ENCODE measurements at places on chromosomes 5 and 9.

- DNase-seq: no peak
These were observed 236.7 kb upstream of the CCNH start for GRCh38 chr5:87649455-87649854.

- DNase-seq: no peak
These were observed 382.2 kb upstream of the TLE4 start for GRCh38 chr9:79189511-79189924.

DNA sequence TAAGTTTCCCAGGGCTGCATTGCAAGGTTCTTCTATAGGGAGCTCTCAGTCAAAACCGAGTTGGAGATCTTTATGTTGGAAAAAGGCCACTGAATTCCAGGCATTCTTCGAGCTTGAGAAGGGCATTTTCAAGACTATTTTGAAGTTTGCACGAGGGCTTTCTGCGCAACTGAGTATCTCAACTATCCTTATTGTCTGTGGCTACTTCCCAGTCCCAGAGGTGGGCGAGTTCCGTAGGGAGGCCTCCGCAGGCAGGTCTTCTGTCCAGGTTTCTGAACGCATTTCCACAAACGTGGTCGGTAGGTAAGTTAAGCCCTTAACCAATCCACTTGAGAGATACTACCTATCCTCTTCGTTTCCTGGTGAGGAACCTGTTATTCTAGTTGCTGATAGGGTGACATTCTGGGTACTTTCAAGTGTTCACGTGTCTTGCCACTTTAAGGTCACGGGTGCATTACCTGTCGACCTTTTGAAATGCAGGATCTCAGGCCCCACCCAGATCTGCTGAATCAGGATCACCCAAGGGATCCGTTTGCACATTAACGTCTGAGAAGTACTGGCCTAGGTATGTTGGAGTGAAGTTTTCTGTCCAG, 51.4 kb upstream of the TJP2 start:
- peak; percentile 46 for DNase-seq

DNA sequence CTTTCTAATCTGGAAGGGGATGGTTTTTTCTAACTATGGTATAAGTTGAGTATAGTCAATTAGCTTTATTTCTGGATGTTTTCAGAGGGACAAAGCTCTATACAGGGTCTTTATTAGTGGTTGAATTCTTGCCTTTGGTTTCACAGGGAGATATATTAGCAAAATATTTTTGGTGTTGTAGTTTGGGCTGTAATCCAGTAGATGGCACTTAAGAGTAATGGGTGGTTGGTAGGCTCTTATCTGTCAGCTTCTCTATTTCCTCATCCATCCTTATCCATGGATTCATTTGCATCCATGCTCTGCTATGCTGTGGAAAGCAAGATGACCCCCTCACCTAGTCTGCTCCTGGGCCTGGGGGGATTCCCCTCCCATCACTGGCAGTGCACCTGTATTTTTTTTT, 363.6 kb upstream of the CYLC2 start:
- DNase-seq: peak; percentile 25

DNA sequence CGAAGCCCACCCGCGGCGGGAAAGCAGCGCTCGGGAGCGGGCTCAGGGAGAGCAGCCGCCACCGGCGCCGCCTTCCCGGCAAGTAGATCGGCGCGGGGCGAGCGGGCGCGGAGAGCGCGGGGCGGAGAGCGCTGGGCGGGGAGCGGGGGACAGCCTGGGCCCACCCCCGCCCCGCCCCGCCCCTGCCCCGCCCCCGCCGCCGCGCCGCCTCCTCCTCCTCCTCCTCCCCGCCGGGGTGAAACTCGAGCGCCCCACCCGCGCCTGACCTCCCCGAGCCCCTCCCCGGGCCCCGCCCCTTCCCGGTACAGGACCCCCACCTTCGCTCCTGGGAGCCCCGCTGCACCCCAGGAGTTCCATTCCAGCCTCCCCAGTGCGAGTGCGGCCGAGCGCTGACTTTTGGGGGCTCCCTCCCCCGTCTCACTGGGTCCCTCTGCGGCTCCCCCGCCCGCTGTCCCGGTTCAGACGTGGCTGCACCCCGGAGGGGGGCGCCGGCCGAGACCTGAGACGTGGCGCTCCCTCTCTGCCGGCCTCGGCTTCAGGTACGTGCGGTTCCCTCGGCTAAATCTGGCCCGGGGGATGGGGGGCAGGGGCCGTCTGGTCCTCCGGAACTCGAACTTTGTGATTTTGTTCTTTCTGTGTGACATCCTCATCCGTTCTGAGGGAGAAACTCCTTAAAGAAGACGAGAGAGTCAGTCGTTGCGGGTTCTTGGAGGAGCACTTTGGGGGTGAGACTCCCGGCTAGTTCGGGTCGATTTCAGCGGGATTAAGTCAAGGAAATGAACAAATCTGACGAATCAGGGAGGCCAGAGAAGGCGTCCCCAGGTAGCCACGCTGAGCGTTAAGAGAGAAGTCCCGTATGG, at the start of gene SEMA5A:
Gene SEMA5A, minus strand, starts transcription at position 84 of the 860 bp plus-strand sequence. CDS start 166,129 bp downstream, outside the sequence.
- peak; percentile 67 for DNase-seq

GRCh38 chr9:124363326-124364096, 51.7 kb downstream of the PSMB7 start:
- no peak for DNase-seq

DNA sequence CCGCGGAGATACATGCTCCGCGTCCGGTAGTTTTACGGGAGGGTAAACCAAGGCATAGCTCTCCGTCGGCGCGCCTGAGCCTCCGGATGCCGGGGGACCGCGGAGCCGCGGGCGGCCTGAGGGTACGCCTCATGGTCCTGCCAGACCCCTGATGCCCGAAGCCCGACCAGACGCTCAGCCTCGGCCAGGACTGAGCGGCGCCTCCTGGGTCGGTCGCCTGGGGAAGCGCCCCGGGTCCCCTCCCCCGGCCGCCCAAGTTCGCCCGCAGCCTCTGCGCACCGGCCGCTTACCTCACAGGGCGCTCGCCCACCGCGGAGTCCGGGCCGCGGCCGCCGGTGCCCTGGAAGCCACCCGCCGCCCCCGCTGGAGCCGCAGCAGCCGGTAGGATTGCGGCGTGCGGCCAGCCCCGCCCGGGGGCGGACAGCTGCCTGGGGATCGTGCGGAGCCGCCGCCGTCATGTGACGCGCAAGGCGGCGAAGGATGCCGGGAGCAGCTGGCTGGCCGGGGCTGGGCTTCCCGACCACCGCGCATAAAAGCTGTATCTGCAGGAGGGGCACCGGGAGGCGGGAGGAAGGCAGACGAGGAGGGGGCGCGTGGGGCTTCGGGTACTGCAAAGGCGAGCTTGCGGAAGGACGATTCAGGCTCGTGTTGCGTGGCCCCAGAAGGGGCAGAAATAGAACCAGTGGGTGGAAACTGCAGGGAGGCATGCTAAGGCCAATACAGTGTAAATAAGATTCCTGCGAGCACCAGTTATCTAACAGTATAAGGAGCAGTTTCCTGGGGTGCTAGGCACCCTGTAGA, at the start of gene FBXO10:
Gene FBXO10, minus strand, starts transcription at position 460 of the 801 bp plus-strand sequence. CDS start 34,612 bp downstream, outside the sequence.
- peak; percentile 70 for DNase-seq

GRCh38 chr9:122168356-122168755, 8.6 kb downstream of the MORN5 start:
- no peak for DNase-seq

- no peak for DNase-seq
These were observed 13.0 kb downstream of the SMIM3 start for GRCh38 chr5:150791536-150791935.

GRCh38 chr5:12208366-12209100, 304.3 kb upstream of the CTNND2 start:
- DNase-seq: no peak

All from NCI-H748 treated with DMSO at 0.1 percent for 48 hours (cell line).